Midbrain (tissue), 1 donor: ENCODE measurements at places on chromosomes 5 and 9.

GRCh38 chr9:99197124-99197630, 24.6 kb downstream of the ALG2 start:
- no peak for DNase-seq

DNA sequence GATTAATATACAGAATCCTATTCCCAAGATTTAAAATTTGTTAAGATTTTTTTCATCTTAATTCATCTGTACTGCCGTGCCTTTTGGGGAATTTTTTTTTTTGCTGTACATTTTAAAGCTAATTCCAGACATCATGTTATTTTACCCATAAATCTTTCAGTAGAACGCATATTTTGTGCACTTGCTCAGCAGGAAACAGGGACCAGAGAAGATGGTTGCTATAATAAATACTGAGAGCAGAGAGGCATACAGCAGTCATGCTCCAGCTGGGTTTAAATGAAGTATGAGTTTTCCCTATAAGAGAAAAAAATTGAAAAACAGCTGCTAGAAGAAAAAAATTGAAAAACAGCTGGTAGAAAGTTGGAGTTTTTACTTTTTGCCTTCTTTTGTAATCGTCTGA, 196.9 kb upstream of the PUM3 start:
- DNase-seq = no peak

GRCh38 chr5:35853631-35854030, 3.1 kb upstream of the IL7R start:
- DNase-seq = no peak

GRCh38 chr9:72554221-72554641, 32.8 kb downstream of the TMC1 start:
- no peak for DNase-seq

DNA sequence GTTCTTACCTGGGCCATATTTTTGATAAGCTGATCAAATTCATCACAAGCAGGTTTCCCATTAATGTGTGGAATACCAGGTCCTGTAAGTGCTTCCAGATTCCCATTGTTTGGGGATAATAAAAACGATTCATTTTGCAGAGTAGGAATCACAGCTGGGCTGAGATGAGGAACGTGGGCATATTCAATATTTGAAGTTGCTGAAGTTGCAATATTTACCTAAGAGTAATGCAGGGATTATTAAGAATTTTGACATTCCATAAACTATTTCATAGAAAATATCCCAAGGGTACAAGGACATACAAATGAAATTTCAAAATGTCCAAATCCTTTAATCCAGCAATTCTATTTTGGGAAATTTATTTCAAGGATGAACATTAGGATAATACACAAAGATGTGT, 55.1 kb downstream of the MPDZ start:
- no peak for DNase-seq

DNA sequence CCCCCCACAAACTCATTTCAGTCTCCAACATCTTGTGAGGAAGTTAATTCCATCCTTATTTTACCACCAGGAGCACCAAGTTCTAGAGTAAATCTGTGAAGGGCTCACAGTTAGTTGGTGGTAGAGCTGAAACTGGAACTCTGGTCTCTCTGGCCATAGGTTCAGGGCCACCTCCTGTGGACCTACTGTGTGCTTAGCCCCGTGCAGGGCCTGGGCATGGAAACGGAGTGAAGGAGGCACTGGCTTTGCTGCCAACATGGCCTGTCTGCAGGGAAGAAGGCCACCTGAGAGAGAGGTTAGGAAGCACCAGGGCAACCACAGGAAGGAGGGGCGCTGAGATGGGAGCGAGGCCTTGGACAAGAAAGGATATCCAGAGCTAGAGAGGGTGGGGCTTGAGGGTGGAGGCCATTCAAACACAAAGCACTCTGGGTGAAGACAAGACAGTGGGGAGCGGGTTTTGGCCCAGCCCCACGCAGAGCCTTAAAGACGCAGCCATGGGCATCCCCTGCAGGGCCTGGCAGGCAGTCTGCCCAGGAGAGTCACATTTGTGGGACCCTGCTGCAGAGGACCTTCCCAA, 16.0 kb upstream of the DAB2IP start:
- no peak for DNase-seq

DNA sequence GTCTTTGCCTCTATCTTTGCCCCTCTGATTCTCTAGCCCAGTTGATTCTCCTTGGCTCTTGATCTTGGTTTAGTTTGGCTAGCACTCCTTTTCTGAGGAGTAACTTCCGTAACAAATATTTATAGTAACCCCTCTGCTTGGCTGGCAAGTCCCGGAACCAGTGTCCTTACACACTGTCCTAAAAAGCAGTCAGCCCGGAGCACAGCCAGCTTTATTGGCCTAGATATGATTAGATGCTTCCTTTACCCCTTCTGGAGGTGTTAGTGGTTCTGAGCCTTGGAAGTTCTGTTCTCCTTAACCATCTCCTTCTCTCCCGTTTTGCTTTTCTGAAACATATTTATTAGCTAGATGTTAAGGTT, 17.0 kb upstream of the MSMP start:
- no peak for DNase-seq

- no peak for DNase-seq
Measured at GRCh38 chr5:132099076-132099748, 25.6 kb downstream of the CSF2 start.

DNA sequence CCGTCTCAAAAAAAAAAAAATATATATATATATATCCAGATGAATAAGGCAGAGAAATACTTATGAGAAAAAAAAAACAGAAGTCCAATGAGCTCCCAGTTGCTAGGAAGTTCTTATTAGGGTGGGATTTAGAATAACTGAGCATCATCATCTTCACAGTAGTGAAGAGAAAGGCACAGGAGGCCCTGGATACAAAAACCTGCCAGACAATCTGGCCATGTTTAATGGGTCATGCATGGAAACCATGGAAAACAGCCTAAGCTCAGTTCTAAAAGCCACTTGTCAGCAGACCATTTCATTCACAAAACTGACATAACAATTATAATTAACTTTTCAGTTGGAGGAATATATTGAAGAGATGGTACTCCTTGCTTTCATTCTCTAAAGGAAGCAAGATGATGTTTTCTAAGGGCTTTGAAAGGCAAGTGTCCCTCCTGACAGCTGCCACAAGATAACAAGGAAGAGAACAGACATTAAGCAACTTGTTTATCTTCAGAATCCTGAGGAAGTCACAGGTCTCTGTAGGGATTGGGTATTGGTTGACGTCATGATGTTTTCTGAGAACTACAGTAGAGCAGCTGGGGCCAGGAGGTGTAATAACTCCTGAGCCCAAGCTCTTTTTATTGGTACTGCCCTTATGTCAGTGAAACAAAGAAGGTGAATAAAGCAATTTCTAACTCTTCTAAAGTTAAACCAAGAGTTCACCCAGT, 463.1 kb downstream of the DMAC1 start:
- DNase-seq = no peak
